ENCODE measurements at places on chromosomes 11 and 22. TPM values are rescaled to one million over a fixed set of nuclear protein-coding genes. Genes with fewer than 3 reads are reported as not detected.

MYRF gene
- total RNA-seq: 2.8 TPM

TEX12 gene
- total RNA-seq: not detected

TUT1 gene
- 22.2 TPM for total RNA-seq

CST6 gene
- total RNA-seq: not detected

GRK2 gene
- total RNA-seq: 348 TPM

MOGAT2 gene
- not detected for total RNA-seq

CDC45 gene
- total RNA-seq: 94.3 TPM

FGF19 gene
- not detected for total RNA-seq

- no peak overlapping the region for H3K27ac ChIP-seq
- no peaks in the 10 kb centered on the region for H3K36me3 ChIP-seq
- H3K4me1 ChIP-seq: peaks cover 8% of the 10 kb centered on the region
Measured at GRCh38 chr22:44349594-44349993, 36.8 kb upstream of the SHISAL1 start.

GRCh38 chr11:250740-251299, 14.0 kb downstream of the PSMD13 start:
- DNase-seq: peak; percentile 90
- H3K27me3 ChIP-seq: peaks cover 2% of the 10 kb centered on the region
- H3K4me3 ChIP-seq: peak overlapping the region; percentile 29
- H3K27ac ChIP-seq: peak overlapping the region; percentile 79
- peaks cover 71% of the 10 kb centered on the region for H3K36me3 ChIP-seq

DNA sequence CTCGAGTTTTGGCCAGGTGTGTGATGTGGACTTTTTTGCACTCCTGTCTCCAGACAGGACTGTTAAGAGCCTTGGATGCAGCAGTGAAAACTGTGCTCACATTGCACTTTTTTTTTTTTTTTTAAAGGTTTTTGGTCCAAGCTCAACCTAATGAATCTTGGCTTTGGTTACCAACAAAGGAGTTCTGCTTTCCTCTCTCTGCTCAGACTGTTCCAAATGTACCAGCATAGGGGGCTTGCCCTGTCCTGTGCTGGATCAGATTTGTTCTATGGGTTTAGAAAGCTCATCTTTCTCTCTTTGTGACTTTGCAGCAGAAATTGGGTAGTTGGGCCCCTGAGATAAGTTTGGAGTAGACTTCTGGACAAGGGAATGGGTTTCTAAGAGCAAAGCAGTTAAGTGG, 45.3 kb downstream of the POLD3 start:
- peaks cover 7% of the 10 kb centered on the region for H3K4me1 ChIP-seq
- H3K36me3 ChIP-seq: peaks cover 78% of the 10 kb centered on the region
- H3K27me3 ChIP-seq: no peaks in the 10 kb centered on the region
- DNase-seq: peak; percentile 3

- no peak overlapping the region for H3K4me3 ChIP-seq
- H3K27ac ChIP-seq: no peak overlapping the region
- H3K4me1 ChIP-seq: peaks cover 3% of the 10 kb centered on the region
Measured at GRCh38 chr11:2094354-2095197, 44.6 kb downstream of the IGF2 start.

DNA sequence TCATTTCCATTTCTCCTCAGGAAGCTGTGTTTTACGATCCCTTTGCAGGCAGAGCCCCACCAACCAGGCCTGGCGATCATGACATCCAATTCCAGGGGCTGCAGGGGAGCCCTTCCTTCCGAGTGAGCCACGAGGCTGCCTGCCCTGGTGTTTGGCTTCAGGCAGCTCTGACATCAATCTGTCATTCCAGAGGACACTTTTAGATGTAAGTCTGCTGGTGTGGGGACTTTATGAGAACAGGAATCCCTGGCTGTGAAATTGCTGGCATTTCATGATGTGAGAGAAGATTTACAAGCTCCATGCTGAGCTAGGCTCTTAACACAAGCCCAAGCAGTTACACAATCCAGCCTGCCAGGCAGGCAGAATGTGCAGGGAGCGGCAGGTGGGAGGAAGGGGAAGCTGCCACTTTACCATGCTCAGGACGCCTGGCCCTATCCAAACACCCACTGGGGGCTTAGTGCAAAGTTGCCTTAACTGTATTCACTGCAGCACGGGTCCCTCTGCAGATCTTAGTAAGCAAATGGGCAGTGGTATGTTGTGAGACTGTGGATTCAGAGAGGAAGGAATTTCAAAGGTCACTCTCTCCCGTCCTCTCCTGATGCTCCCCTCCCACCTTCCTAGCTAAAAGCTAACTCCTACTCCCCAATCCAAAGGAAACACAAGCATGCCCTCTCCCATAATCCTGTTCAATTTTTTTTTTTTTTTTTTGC, 43.4 kb upstream of the MICAL2 start:
- H3K4me1 ChIP-seq: peaks cover 16% of the 10 kb centered on the region
- H3K27me3 ChIP-seq: peaks cover 8% of the 10 kb centered on the region
- H3K36me3 ChIP-seq: peaks cover 4% of the 10 kb centered on the region
- no peak overlapping the region for H3K4me3 ChIP-seq

- DNase-seq: no peak
- H3K4me1 ChIP-seq: no peaks in the 10 kb centered on the region
- H3K4me3 ChIP-seq: no peak overlapping the region
Measured at GRCh38 chr11:44928816-44929215, 21.9 kb downstream of the TP53I11 start.

- peaks cover 4% of the 10 kb centered on the region for H3K4me1 ChIP-seq
- no peak overlapping the region for H3K4me3 ChIP-seq
- no peaks in the 10 kb centered on the region for H3K27me3 ChIP-seq
Measured at GRCh38 chr11:73404048-73404447, 27.8 kb downstream of the RELT start.

GRCh38 chr11:36376009-36376887, 80.2 kb downstream of the PRR5L start:
- H3K36me3 ChIP-seq: no peaks in the 10 kb centered on the region
- H3K27me3 ChIP-seq: peaks cover 71% of the 10 kb centered on the region
- H3K27ac ChIP-seq: peak overlapping the region; percentile 55
- peak; percentile 29 for DNase-seq

DNA sequence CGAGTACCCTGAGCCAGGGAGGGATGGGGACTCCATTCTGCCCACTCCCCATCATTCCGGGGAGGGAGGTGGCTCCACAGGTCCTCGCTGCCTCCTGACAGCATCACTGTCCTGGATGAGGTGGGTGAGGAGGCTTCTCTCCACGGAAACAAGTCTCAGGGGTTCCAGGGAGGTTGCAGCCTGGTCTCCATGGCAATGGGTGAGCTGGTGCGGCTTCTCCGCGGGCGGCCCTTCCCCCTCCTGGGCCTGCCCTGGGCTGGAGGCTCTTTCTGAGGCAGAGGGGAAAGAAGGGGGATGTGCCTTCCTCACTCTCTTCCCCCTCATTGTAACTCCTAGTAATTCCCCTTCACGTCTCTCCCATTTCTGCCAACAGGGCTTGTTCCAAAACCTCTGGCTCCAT, 37.1 kb upstream of the PARVG start:
- no peak for DNase-seq
- H3K27me3 ChIP-seq: no peaks in the 10 kb centered on the region
- H3K4me3 ChIP-seq: no peak overlapping the region

DNA sequence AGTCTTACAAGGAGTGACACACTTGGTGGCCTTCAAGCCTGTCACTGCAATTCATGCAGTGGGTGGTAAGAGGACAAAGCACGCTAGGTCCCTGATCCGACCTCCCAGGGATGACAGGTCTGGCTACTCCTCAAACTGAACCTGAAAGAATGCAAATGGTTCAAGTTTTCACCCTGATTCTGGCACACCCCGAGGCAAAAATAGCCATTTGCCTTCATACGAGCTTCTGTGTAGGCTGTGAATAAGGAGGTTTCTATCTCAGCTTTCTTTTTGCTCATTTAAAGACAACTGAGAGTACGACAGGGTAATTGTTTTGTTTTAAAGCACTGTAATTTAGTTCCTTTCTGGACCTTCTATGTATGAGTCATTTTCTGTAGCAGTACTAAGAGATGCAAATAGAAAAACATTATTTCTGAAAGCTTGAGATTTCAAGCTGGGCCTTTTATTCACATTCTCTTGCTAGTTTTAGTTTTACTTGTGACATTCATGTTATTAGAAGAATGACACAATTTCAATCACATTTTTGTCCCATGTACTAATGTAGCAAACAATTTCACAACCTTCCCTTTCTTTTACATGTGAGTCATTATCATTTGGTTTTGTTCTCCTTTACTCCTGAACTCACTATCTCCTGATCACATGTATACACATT, 56.6 kb upstream of the FDX1 start:
- H3K4me3 ChIP-seq: no peak overlapping the region
- H3K36me3 ChIP-seq: no peaks in the 10 kb centered on the region
- DNase-seq: no peak
- no peak overlapping the region for H3K27ac ChIP-seq
- peaks cover 12% of the 10 kb centered on the region for H3K4me1 ChIP-seq

GRCh38 chr22:42069801-42070516, 653 bp downstream of the NAGA start:
- peaks cover 37% of the 10 kb centered on the region for H3K4me1 ChIP-seq
- peak overlapping the region; percentile 86 for H3K4me3 ChIP-seq
- peak overlapping the region; percentile 93 for H3K27ac ChIP-seq
- peaks cover 25% of the 10 kb centered on the region for H3K36me3 ChIP-seq
- H3K27me3 ChIP-seq: no peaks in the 10 kb centered on the region

DNA sequence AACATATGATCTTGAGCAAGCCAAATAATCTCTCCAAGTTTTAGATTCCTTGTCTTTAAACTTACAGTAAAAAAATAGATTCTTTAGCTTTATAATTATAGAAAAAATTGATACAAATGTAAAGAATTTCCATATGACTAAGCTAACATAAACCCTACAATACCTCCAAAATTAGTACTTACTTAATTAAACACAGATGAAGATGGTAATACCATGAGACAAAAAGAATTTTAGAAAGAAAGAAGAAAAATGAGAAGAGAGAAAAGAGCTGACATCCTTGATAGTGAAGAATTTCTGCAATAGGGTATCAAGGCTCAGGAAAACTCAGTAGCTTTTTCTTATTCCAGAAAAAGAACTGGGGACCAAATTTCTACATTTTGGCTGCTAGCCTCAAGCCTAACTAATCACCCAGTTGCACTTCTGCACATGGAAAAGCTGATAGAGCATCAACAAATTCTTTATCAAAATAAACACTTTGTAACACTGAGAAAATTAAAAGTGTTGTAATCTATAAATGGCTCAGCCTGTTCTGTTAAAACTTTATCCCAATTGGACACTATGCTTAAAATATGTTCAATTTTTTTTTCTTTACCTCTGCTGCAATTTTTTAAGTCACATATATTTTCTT, 24.7 kb upstream of the SOX6 start:
- no peaks in the 10 kb centered on the region for H3K27me3 ChIP-seq
- no peaks in the 10 kb centered on the region for H3K4me1 ChIP-seq
- no peaks in the 10 kb centered on the region for H3K36me3 ChIP-seq
- no peak for DNase-seq
- H3K27ac ChIP-seq: no peak overlapping the region

GRCh38 chr11:4125141-4125540, 30.5 kb downstream of the RRM1 start:
- peak overlapping the region; percentile 14 for H3K27ac ChIP-seq
- H3K27me3 ChIP-seq: no peaks in the 10 kb centered on the region

DNA sequence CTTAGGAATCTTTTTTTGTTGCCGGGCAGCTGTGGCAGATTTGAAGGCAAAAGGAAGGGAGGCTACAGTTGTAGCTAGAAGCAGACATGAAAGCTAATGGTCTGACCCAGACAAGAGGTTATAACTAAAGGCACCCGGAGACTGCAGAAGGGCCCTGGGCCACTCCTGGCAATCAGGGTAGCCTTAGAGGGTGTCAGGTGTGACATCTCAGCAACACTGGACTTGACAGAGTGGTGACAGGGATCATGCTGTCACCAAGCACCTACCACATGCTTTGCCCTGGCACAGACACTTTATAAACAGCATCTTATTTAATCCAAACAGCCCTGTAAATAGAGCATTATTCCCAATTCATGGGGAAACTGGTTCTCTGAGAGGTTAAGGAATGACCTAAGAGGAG, 25.7 kb downstream of the TUB start:
- H3K27ac ChIP-seq: no peak overlapping the region
- H3K27me3 ChIP-seq: no peaks in the 10 kb centered on the region
- no peaks in the 10 kb centered on the region for H3K36me3 ChIP-seq
- no peak overlapping the region for H3K4me3 ChIP-seq

DNA sequence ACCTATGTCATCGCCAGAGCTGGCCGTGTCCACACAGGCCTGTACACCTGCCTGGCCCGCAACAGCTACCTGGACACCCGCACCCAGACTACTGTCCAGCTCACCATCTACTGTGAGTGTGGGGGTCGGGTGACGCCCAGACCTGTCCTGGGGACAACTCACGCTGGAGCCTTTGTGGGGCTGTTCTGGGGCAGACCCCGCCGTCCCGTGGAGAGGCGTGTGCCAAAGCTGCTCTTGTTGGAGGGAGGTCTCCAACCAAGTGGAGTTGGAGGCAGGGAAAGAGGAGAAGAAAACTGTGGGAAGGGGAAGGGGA, 4.3 kb downstream of the VSIG10L2 start:
- H3K4me1 ChIP-seq: no peaks in the 10 kb centered on the region
- no peak overlapping the region for H3K27ac ChIP-seq
- H3K36me3 ChIP-seq: no peaks in the 10 kb centered on the region
- H3K27me3 ChIP-seq: peaks cover 3% of the 10 kb centered on the region
- DNase-seq: no peak

GRCh38 chr11:123145220-123145619, 49.8 kb downstream of the CLMP start:
- no peaks in the 10 kb centered on the region for H3K36me3 ChIP-seq
- no peak overlapping the region for H3K4me3 ChIP-seq
- peaks cover 8% of the 10 kb centered on the region for H3K27me3 ChIP-seq
- no peaks in the 10 kb centered on the region for H3K4me1 ChIP-seq
- no peak for DNase-seq
- no peak overlapping the region for H3K27ac ChIP-seq

- H3K36me3 ChIP-seq: no peaks in the 10 kb centered on the region
- no peak overlapping the region for H3K27ac ChIP-seq
- peaks cover 8% of the 10 kb centered on the region for H3K27me3 ChIP-seq
- no peaks in the 10 kb centered on the region for H3K4me1 ChIP-seq
- H3K4me3 ChIP-seq: no peak overlapping the region
- no peak for DNase-seq
Measured at GRCh38 chr11:127972816-127973215, 614.5 kb downstream of the ETS1 start.

- H3K36me3 ChIP-seq: no peaks in the 10 kb centered on the region
- H3K4me3 ChIP-seq: no peak overlapping the region
- H3K27me3 ChIP-seq: no peaks in the 10 kb centered on the region
- H3K4me1 ChIP-seq: peaks cover 23% of the 10 kb centered on the region
Measured at GRCh38 chr22:46618667-46619066, 1.5 kb upstream of the GRAMD4 start.

DNA sequence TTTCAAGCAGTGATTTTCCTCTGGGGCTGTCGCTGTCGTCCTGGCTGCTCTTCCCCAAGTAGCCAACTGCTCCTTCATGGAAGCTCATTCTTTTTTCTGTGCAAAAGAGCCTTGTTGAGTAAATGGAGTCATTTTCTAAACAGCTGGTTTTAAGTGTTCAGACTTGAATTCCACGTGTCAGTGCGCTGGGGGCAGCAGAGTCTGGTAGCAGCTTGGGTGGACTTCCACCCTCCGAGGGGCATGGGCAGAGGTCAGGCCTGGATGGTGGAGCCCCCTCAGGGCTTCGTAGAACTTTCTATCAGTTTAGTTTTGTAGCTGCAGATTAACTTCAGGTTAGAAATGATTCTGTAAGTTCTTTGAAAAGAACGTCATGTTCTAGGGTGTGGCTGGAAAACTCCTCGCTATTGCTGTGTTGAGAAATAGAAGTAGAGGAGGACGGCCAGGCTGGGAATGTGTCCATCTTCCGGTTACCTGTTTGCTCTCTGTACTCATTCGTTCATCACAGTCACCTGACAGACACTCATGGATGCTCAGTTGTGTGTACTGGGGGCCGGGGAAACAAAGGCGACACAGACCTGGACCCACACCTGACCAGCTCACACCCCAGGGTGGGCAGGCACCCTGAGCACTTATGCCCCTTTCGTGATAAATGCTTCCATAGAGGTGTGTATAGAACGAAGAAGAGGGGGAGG, 270.7 kb downstream of the TBC1D22A start:
- no peak for DNase-seq
- no peak overlapping the region for H3K4me3 ChIP-seq
- H3K36me3 ChIP-seq: no peaks in the 10 kb centered on the region
